ENCODE measurements at places on chromosomes 3 and 15.

DNA sequence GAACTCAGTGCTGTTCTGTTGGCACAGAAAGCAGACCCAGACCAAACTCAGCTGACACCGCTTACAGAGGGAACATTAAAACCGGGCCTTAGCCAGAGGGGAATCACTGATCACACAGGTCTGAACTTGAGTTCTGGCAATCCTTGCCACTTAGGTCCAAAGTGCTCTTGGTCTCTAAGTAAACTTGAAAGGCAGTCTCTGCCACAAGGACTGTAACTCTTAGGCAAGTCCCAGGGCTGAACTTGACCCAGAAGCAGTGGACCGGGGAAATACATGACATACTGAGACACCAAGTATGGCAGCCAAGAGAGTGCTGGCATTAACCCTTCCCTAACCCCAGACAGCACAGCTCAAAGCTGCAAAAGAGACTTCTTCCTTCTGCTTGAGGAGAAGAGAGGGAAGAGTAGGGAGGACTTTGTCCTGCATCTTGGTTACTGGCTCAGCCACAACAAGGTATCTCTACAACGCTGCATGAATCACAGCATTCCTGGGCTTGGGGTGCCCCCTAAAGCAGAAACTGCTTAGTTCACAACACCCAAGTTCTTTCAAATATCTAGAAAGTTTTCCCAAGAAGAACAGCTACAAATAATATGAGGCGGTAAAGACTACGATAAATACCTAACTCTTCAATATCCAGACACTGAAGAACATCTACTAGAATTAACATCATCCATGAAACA is 32.5 kb downstream of the NAALADL2 start:
- DNase-seq = no peak

GRCh38 chr3:150519026-150519425 is 27.3 kb downstream of the SERP1 start:
- DNase-seq = peak; percentile 87

- DNase-seq = no peak
Measured at GRCh38 chr3:165884518-165884917, 47.3 kb upstream of the BCHE start.

DNA sequence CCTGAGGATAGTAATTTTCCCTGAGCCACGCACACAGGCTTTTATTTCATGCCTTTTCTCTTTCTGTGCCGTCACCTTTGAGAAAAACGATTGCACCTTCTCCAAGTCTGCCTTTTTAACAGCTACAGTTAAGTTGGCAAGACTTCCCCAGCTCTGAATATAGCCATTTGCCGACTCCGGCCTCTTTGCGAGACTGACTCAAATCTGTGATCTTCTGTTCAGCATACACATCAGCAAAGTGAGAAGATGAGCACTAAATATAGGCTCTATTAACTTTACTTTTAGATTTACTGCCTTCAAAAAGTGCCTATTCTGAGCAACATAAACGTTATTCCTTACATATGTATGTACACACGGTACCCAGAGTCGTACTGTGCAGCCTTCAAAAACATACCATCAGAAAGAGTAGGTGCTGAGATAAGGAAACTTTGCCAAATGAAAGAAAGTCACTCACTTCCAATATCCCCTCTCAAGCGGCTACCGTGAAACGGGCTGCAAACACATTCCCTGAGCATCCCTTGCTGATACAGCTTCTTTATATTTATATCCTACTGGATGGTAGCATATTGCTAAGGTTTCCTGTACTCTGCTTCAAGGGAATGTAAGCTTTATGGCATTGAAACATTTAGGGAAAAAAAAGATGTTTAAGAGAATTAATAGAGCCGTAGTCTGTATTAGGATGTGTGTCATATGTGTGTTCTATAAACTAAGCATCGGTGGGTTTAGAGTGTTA is 283.3 kb upstream of the TPRG1 start:
- DNase-seq = no peak

- DNase-seq = peak; percentile 77
Measured at GRCh38 chr3:25423780-25424588, 4.1 kb upstream of the RARB start.

GRCh38 chr3:11145888-11146287 is 8.4 kb upstream of the HRH1 start:
- peak; percentile 89 for DNase-seq

DNA sequence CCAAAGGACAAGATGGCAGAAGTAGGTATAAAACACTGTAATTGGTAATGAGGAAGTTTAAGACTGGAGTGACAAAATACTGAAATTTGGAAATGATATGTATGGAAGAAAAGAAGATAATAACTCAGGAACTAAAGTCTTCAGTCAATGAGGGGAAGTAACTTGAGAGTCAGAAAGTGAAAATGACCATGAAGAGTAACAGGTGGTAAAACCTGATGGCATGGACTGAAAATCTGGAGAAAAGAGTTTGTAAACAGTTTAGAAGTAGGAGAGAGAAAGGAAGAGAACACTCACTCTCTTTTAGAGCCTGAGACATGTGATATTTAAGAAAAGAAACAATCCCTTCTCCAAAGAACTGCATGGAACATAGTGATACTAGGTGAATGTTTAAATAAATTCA is 387.9 kb downstream of the PYDC2 start:
- no peak for DNase-seq

DNA sequence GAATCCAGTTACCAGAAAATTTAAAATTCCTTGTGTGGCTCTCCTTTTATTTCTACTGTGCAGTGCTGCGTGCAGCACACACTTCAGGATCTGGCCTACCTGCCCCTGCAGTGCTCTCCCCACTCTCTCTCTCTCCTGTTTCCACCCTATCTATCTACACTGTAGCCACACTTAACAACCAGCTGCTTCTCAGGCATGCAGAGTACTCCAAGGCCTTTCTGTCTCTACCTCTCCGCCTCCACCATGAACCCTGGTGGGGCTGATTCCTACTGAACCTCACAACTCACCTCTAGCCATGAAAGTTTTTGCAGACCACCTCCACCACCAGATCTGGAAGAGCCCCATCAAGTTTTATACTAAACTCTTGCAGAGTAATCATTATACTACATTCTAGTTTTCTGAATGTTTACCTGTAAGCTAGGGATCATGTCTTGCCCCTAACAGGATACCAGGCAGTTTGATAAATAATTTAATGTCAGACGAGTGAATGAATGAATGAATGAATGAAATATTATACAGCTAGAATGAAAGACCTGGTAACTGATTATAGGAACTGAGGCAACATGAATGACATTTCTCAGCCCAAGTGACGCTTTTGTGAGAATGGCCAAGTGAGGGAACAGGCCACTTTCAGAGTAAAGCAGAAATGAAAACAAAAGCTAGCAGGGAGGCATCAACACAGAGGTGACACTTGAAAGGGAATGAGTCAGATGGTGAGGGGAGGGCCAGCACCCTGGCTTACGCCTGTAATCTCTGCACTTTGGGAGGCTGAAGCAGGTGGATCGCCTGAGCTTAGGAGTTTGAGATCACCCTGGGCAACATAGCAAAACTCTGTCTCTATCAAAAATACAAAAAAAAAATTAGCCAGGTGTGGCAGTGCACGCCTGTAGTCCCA is 363.5 kb downstream of the FOXP1 start:
- DNase-seq = no peak

DNA sequence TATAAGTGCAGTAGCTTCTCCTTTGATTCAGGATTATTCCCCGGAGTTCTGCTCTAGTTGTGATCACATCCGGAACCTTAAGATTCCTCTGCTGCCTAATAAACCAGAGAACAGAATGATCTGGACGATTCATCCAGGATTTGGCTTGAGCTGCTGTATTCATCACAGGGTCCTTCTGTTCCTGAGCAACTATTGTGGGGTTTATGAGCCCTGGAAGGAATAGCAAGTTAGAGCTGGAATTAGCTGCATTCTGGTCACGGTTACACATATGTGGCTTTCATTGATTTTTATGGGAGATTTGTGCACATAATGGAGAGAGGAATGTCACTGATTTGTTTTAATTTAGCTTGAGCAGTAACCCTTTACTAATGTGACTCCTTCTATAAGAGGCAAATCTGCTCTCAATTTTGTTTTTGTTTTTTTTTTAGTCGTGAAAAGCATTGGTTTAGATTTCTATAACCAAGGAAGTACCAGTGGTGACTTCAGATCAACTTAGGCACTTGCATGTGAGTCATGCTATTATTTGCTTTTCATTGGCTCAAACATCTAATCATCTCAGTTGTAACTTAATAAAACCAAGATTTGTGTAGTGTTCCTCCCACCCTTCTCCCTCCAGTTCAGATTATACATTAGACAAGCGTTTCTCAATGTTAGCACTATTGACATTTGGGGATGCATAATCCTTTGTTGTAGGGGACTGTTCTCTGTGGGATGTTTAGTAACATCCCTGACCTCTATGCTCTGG is 148.5 kb downstream of the OTOL1 start:
- DNase-seq = no peak

DNA sequence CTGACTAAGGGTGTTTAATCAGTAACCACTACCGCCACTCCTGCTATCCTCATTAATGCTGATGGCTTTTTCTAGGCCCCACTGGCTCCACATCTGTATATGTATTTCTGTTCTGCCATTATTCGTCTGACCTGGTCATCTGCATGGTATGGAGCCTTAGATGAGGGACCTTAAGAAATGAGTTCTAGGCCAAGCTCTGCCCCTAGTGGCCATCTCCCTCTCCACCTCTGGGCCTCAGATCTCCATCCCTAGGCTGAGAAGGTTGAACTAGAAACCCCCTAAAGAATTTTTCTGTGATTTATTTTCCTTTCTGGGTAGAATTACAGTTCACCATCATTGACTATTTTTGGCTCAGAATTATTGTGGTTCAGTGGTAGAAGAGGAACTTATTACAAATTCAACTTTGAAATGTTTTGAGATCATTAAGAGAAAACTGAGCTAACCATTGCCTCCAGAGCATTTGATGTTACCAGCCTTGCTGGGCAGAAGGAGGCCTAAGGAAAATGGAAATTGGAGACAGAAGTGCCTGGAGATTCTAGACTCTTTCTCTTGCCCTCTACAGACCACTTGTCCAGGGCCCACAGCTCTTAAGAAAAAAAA is 325.2 kb upstream of the NR2E3 start:
- DNase-seq = no peak

GRCh38 chr15:58147171-58147611 is 9.0 kb downstream of the AQP9 start:
- no peak for DNase-seq

DNA sequence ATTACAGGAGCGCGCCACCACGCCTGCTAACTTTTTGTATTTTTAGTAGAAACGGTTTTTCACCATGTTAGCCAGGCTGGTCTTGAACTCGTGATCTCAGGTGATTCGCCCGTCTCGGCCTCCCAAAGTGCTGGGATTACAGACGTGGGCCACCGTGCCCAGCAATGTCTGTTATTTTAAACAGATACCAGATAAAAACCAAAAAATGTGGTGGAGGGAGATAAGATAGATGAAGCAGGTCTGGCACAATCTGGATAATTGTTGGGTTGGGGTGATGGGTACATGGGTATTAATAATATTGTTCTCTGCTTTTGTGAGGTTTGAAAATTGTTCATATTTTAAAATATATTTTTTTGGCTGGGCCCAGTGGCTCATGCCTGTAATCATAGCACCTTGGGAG is 4.7 kb downstream of the RNF111 start:
- DNase-seq = no peak

DNA sequence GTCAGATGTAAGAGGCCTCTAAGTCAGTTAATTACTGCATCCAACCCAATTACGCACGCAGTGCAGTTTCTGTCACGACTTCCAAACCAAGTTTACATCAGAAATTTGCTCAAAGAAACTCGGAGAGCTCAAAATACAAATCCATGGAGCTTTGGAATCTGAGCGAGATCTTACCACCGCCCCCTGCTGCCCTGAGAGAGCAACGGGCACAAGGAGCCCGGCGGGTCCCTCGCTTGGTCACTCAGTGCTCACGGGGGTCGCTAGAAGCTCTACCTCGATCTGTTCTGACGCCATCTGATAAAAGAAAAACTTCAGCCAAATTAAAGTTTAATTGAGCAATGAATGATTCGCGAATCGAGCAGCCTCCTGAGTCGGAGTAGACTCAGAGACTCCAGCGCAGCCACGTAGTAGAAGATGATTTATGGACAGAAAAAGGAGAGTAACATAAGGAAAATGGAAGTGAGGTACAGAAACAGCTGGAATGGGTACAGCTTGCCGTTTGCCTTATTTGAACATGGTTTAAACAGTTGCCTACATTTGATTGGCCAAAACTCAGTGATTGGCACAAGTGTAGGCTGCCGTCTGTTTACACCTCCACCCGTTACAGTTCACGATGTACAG is 232.7 kb upstream of the ATP10A start:
- DNase-seq = no peak

DNA sequence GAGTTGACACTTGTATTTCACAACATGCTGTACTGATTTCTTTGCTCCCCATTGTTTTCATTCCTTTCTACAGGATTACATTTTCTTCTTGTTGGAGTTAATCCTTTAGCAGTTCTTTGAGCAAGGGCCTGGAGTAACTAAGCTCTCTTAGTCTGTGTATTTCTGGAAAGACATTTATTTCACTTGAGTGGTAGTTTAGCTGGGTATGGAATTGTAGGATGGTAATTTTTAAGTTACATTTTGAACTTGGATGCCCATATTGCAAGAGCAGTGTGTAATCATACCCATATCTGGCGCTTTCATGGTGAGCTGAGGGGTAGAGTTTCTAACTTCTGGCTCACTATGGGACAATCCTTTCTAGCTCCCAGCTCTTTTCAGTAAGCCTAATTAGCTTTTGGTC is 74.6 kb downstream of the SLC6A11 start:
- DNase-seq = no peak

DNA sequence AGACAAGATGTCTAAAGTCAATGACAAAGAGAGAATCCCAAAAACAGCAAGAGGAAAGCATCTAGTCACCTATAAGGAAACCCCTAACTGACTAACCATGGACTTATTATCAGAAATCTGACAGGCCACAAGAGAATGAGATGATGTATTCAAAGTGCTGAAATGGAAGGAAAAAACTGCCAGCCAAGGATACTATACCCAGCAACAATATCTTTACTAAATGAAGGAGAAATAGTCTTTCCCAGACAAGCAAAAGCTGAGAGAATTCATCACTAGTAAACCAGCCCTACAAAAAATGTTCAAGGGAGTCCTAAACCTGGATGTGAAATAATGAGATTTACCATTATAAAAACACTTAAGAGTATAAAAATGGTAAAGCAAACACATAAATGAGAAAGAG is 128.0 kb downstream of the SATB1 start:
- no peak for DNase-seq

DNA sequence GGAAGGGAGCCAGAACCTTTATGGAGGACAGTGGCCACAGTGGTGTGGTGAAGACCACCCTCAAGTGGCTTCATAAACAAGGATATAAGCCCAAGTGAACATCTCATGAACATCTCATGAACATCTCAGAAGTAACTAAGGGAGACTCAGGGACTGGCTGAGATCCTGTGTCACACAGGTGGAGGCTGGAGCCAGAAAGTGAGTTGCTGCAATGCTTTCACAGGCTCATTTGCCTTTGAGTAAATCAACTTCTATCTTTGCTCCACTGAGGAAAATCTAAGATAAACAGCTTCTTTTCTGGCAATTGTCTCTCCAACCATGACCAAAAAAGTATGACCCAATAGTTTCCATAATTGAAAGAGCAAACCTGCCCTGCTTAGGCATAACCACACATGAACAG is 152.9 kb downstream of the CADPS start:
- DNase-seq = no peak
